Myometrial cell (primary cell): ENCODE measurements at places on chromosomes 6 and 20. TPM values are rescaled to one million over a fixed set of nuclear protein-coding genes. Genes with fewer than 3 reads are reported as not detected.

FOXQ1 gene
- total RNA-seq: not detected in 2 replicates

SOX18 gene
- 0.29 TPM in 1 of 2 replicates, not detected in the other for total RNA-seq

MAD2L1BP gene
- total RNA-seq: 35.5 and 37.6 TPM in 2 replicates

EHMT2 gene
- total RNA-seq: 44.7 and 47.9 TPM in 2 replicates

HNF4A gene
- total RNA-seq: not detected in 2 replicates
